ENCODE measurements at places on chromosomes 5 and 9.

- DNase-seq = no peak
These were observed 302.9 kb downstream of the NSG2 start for GRCh38 chr5:174348311-174348981.

DNA sequence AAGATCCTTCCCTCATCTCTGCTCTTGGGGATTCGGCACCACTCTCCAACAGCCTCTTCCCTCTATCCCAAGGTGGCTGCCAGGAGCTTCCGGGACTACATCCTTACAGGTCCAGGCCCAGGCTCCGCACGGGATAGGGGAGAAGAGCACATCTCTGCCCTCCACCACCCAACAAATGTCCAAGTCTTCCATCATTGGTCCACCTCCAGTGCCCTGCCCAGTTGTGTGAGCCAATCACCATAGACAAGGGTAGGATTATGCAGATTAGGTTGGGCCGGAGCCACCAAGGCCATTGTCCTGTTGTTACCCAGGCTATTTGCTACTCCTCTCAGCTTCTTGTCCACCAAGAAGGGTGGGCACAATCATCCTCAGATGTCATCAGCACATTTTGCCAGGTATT is 9.1 kb downstream of the UNC5A start:
- DNase-seq = no peak

DNA sequence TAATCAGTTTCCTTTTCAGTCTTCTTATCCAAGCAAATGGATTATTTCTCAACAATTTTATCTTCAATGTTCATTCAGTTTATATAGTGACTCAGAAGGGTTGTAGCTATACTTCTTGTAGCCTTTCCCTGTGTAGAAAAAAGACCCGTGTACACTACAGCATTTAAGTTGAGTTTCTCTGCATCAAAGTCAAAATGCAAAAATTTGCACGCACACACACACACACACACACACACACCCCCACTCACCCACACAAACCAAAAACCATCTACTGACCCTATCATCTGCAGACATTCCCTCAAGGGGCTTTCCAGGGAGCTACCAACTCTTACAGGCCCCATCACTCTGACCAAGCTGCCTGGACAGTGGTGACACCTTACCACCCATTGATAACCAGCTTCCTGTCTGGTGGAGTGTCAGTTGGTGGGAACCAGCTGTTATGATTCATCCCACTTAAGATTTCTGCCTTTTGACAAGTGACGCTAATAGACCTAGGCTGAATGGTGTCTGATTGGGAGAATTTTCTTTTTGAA is 12.2 kb upstream of the ELL2 start:
- peak; percentile 47 for DNase-seq

- DNase-seq = no peak
These were observed 1287.7 kb upstream of the CDH6 start for GRCh38 chr5:29905626-29906353.

GRCh38 chr5:172444626-172445365 is 9.5 kb downstream of the SH3PXD2B start:
- DNase-seq = no peak

DNA sequence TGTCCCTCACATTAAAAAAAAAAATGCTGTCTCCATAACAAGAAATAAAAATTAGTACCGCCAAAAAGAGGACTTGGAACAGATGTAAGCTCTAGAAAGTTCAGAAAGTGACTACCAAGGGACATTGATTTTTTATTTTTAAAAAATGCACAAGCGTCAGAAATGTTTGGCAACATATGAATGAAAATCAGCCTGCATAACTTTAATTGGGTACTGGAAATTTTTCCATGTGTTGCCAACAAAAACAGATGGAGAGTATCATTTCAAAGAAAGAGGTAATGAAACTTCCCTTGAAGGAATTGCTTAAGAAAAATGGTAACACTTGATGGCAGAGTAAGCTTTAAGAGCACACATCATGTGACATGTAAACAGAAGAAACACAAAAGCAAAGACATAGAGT is 47.2 kb downstream of the OR2K2 start:
- no peak for DNase-seq

GRCh38 chr5:38612851-38613250 is 56.4 kb upstream of the LIFR start:
- DNase-seq = no peak

DNA sequence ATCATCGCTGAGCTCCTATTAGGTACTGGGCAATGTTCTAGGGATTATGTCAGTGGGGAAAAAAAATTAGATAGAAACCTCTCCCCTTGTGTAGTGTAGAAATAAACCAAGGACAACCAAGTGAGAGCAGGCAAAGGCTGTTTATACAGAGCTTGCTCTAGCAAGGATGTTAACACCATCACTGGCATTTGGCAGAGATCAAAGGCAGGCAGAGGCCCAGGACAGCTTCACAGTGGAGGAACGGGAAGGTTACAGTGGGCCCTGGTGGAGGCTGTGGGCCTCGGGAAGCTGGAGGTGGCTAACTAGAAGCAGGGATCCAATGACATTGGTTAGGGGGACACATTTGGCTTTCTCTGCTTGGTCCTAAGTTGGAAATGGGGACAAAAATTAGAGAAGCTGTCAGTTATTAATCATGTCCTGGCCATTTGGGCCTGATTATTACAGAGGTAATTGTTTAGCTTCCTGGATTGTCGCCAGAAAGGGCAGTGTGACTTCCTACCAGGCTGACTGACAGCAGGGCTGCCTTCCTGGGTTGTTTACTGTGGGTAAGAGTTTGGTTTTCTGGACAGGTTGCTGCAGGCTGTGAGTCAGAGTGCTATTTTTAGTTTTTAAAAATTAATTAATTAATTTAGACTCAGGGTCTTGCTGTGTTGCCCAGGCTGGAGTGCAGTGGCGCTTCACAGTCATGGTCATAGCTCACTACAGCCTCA is 259.3 kb downstream of the ROR2 start:
- DNase-seq = no peak

- DNase-seq = no peak
These were observed 368.3 kb downstream of the ENC1 start for GRCh38 chr5:74272024-74272775.

DNA sequence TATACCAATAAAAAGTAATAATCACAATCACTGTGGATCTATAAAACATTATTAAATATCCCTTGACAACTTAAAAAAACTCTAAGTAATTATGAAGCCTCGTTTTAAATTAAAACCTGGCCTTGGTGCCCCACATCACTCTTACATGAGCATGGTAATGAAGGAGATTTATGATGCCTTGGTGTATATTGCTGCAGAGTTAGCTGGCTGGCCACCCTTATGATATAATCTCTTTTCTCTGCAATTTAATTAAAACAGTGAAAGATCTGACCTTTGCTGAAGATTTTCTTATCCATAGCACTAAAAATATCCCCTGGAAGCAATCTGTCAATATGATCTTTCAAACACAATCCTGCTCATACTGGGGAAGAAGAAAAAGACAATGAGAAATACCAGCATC is 48.8 kb upstream of the PCSK1 start:
- no peak for DNase-seq

DNA sequence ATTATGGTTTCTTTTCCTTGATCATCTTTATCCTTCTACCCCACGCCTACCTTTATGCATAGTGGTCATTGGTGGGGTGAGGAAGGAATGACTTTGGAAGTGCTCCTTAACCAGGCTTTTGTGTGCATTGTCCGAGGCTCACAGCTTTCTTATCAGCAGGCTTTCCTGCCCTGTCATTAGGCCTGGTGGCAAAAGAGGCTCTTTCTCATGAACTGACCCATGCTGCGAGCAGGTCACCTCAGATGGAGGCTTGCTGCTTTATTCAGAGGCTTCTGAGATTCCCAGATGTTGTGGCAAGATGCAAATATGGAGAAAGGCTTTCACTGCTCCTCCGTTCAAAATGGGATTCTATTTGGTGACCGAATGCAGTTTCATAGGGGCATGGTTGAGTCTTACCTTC is 57.4 kb upstream of the DMRTA1 start:
- no peak for DNase-seq

DNA sequence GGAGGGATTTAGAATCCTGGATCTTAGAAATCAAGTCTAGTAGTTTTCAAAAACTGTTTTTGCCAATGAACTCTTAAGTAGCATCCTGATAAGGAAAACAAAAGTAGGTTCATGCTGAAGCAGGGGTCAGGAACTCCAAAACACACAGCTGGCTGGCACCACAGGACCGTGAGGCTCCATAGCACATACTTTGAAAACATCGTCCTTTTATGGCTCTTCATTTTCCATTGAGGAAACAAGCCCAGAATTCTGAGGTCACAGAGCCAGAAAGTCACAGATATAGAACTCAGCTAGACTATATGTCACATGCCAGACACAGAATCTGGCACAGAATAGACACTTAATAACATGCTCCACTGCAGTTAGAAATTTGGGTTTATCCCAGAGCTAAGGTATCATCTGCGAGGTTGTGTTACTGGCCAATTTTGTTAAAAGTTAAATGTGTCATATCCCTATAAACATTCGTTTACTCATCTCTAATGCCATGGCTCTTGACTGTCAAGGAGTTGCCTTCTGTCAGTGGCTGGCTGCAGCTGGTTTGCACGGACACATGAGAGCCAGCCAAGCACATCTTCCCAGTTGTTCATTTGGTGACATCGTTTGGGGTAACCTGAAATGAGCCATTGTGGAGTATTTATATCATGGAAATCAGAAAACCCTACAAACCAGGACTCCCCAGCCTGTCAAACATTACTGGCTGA is 58.8 kb downstream of the FAM78A start:
- DNase-seq = no peak
